ENCODE measurements at places on chromosomes 3 and 15. TPM values are rescaled to one million over a fixed set of nuclear protein-coding genes. Genes with fewer than 3 reads are reported as not detected.
A peak's percentile ranks its signal among the peaks of the same experiment; 100 is the strongest.

Gene GRM2
- polyA plus RNA-seq, result not detected

DNA sequence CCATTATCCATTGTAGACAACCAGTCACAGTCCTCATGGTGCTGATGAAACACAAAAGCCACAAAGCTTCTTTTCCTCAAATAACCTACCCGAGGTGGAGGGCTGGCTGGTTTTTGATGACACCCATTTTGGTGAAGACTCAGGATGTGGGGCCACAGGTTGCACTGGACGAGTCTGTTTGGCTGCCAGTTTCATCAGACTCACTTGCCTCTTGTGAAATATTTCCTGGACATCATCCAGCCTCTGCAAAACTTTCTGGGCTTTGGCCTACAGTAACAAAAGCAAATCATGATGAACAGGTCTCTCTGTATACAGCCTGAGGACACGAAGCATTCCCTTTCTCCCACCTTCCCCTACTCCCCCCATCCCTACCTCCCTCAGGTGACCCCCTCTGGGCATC lies 42.2 kb downstream of the B3GNT5 start:
- peak; percentile 88 for DNase-seq

DNA sequence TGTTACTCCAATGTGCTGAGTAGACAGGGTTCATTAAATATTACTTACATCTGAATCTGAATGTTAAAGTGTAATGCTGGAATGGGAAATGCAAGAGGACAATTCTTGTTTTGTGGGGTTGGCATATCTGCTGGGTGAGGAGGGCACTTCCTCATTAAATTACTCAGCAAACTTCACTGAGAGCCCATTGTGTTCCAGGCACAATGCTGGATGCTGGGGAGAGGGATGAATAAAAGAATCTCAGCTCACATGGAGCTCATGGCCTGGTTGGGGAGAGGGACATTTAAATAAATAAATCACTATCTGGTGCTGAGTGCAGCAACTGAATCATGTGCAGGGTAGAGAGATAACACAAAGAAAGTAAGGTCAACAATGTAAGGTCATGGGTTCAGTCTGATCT lies 199.2 kb upstream of the CFAP20DC start:
- no peak for DNase-seq

Gene LIPC
- polyA plus RNA-seq, result 1.1 TPM

GRCh38 chr3:127137757-127138536 lies 55.0 kb upstream of the PRR23E start:
- no peak for DNase-seq

- DNase-seq, result peak; percentile 60
Observed at GRCh38 chr15:95300958-95301357, 1029.5 kb upstream of the NR2F2 start.

Gene ZNF148
- 46.8 TPM for polyA plus RNA-seq

Gene CCDC12
- 42.7 TPM for polyA plus RNA-seq

GRCh38 chr15:96331144-96331944 lies 844 bp downstream of the NR2F2 start:
- peak; percentile 71 for DNase-seq

GRCh38 chr3:56960234-56960917 lies 100.1 kb upstream of the SPATA12 start:
- no peak for DNase-seq

Gene CCNB2
- 33.9 TPM for polyA plus RNA-seq

Gene LEO1
- polyA plus RNA-seq, result 36.0 TPM

DNA sequence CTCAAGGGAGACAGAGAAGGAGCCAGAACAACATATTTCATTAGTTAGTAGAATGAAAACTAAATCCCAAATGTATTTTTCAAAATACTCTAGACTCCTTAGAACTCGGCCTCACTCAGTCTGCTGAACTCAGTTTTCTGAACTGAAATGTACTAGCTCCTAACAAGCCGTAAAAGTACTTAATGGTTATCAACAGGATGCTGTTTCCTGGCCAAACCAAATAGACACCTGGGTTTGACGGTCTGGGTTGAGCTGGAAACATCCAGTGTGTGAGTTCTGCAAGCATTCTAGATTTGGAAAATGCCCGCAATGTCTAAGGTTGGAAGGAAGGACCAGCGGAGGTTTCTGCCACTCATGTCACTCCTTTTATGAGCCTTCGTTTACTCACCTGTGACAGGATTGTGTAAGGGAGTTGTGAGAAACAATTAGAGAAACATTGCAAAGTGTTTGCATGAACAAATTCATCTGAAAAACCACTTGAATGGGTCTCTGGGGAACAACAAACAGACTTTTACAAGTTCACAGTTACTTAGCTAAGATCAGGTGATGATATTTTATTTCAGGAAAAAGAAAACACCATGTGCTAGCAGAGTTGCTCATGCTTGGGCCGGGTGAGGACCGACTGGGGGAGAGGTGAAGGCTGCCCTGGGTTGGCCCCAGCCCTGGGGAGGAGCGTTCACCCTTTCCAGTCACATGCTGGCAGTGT lies 151.0 kb downstream of the ALDH1A2 start:
- no peak for DNase-seq

GRCh38 chr3:185715091-185715490 lies 109.8 kb downstream of the IGF2BP2 start:
- peak; percentile 66 for DNase-seq

Gene CLDN11
- polyA plus RNA-seq, result 84.9 TPM

DNA sequence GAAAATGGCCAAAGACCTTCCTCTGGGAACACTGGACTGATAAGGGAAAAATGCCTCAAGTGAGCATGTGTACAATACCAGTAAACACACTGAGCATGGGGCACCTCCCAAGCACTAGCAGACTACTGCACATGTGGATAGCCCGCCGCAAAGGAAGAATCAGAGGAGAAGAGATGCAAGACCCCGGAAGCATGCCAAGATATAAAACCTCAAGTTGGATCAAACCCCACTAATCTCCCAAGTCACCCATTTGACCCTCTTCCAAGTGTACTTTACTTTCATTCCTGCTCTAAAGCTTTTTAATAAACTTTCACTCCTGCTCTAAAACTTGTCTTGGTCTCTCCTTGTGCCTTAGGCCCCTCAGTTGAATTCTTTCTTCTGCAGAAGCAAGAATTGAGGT lies 121.1 kb upstream of the PLAAT1 start:
- DNase-seq, result no peak

GRCh38 chr3:50364573-50365079 lies 5.3 kb upstream of the TMEM115 start:
- peak; percentile 53 for DNase-seq

Measured in GM23248 (cell line).